ENCODE measurements at places on chromosomes 1 and 21. TPM values are rescaled to one million over a fixed set of nuclear protein-coding genes. Genes with fewer than 3 reads are reported as not detected.

- DNase-seq = no peak
- no peak overlapping the region for H3K27ac ChIP-seq
- H3K36me3 ChIP-seq = peaks cover 3% of the 10 kb centered on the region
- H3K27me3 ChIP-seq = no peaks in the 10 kb centered on the region
Measured at GRCh38 chr1:23163395-23163794, 5.3 kb downstream of the LUZP1 start.

Gene NMNAT1
- 5.7 TPM for total RNA-seq

GRCh38 chr1:54361342-54361741 is 44.9 kb downstream of the SSBP3 start:
- H3K27ac ChIP-seq = no peak overlapping the region
- no peaks in the 10 kb centered on the region for H3K36me3 ChIP-seq
- no peak for DNase-seq
- H3K27me3 ChIP-seq = no peaks in the 10 kb centered on the region

GRCh38 chr21:37220433-37220980 is 46.6 kb downstream of the VPS26C start:
- peak; percentile 66 for DNase-seq
- H3K4me3 ChIP-seq = peak overlapping the region; percentile 65
- H3K4me1 ChIP-seq = peaks cover 3% of the 10 kb centered on the region
- peaks cover 23% of the 10 kb centered on the region for H3K36me3 ChIP-seq

GRCh38 chr1:163652441-163652840 is 330.7 kb downstream of the NUF2 start:
- no peaks in the 10 kb centered on the region for H3K36me3 ChIP-seq
- no peak for DNase-seq
- no peaks in the 10 kb centered on the region for H3K4me1 ChIP-seq
- no peak overlapping the region for H3K27ac ChIP-seq
- no peaks in the 10 kb centered on the region for H3K27me3 ChIP-seq

DNA sequence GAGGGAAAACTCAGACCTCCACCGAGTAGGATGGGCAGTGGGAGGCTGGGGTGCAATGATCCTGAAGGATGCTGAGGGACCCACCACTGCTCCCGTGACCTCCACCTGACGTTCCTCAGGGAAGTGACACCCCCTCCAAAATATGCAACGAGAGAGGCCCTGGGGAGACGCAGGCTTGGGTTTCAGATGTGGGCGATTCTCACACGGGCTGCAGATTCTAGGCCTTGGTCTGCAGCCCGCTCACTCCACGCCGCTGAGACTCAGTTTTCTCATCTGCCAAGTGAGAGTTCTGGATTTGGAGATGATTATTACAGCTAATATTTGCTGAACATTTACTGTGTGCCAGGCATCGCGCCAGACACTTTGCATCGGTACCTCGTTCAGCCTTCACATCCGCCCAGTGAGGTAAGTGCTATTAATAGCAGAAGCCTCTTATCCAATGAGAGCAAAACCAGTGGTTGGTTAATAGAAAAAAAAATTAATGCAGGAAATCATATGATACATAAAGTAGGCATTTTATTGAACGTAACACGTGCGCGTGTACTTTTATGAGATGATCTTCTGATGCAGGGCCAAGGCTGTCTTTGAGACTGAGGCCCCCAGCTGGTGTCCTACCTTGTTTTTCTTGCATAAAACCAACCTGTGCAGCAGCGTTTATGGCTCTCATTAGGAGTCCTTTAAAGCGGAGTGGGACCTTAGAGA is 102.0 kb upstream of the RUNX3 start:
- no peaks in the 10 kb centered on the region for H3K36me3 ChIP-seq
- H3K4me1 ChIP-seq = no peaks in the 10 kb centered on the region
- no peak overlapping the region for H3K27ac ChIP-seq
- DNase-seq = no peak
- no peak overlapping the region for H3K4me3 ChIP-seq

Gene KCNA2
- total RNA-seq = not detected

DNA sequence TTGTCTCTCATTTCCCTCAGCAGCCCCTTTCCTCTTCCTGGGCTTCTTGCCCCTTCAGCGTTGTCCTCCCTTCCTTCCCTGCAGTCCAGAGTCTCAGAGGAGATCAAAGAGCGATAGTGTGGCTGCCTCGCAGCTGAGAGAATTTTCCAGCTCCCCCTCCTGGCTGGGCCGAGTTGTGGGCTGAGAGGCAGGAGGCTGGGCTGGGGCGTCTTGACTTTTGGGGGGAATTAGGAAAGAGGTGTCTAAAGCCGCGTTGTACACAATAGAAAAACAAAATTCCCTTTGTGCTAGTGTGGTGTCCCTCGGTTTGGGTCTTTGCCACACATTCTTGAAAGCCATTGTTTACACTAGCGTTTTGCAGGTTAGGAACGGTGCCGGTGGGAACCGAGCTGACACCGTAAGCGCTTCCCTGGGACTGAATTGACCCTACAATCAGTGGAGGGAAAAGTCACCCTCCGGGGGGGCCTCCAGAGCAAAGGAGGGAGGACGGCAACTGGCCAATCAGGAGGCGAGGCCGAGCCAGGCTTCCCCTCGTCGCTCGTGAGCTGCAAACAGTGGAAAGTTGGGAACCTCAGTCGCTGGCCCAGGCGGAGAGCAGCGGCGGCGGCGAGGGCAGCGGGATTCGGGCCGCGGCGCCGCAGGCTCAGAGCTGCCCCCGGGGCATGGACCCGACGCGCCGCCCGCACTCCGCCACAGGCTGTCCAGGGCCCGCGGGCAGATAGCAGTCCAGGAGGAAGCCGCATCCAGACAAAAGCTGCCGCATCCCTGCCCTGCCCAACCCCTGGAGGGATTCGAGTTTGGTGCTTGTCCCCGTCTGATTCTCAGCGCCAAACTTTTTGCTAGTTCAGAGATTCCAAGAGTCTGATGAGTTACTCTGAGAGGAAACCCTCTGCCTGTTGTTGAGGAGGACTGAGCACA is at the start of gene HMCN1:
Gene HMCN1, plus strand, starts transcription at position 574 of the 918 bp plus-strand sequence. CDS start 389 bp downstream, outside the sequence.
- H3K4me3 ChIP-seq = peak within 1 kb of the TSS; percentile 67
- peaks cover 8% of the 10 kb centered on the region for H3K4me1 ChIP-seq
- H3K36me3 ChIP-seq = no peaks in the 10 kb centered on the region

Gene COL24A1
- 2.2 TPM for total RNA-seq
